AG04450 (cell line): ENCODE measurements at places on chromosomes 1 and 21. TPM values are rescaled to one million over a fixed set of nuclear protein-coding genes. Genes with fewer than 3 reads are reported as not detected.

Gene CACHD1
- 3.5 and 4.4 TPM in 2 replicates for polyA plus RNA-seq

Gene S100A7A
- not detected in 2 replicates for polyA plus RNA-seq

Gene SELE
- polyA plus RNA-seq = not detected in 2 replicates

Gene TDRD5
- not detected in 2 replicates for polyA plus RNA-seq

Gene ARHGEF16
- not detected in 2 replicates for polyA plus RNA-seq

Gene LCE1A
- polyA plus RNA-seq = not detected in 2 replicates

Gene LCE6A
- not detected in 2 replicates for polyA plus RNA-seq

Gene SPRR2B
- polyA plus RNA-seq = not detected in 2 replicates

Gene LEFTY2
- polyA plus RNA-seq = not detected in 2 replicates

Gene OR2M3
- polyA plus RNA-seq = not detected in 2 replicates

Gene CLCA4
- polyA plus RNA-seq = not detected in 2 replicates

Gene PRELP
- polyA plus RNA-seq = 0.65 and 0.68 TPM in 2 replicates

Gene TLCD4
- polyA plus RNA-seq = 0.51 and 0.98 TPM in 2 replicates

Gene FCAMR
- not detected in 2 replicates for polyA plus RNA-seq
